ENCODE measurements at places on chromosomes 11 and 22.

- no peak for DNase-seq
Measured at GRCh38 chr11:83713708-83714107, 427.5 kb upstream of the CCDC90B start.

GRCh38 chr11:73013021-73013420, 129.1 kb downstream of the FCHSD2 start:
- DNase-seq = no peak

GRCh38 chr22:19070397-19071169, 51.6 kb downstream of the DGCR2 start:
- DNase-seq = no peak

DNA sequence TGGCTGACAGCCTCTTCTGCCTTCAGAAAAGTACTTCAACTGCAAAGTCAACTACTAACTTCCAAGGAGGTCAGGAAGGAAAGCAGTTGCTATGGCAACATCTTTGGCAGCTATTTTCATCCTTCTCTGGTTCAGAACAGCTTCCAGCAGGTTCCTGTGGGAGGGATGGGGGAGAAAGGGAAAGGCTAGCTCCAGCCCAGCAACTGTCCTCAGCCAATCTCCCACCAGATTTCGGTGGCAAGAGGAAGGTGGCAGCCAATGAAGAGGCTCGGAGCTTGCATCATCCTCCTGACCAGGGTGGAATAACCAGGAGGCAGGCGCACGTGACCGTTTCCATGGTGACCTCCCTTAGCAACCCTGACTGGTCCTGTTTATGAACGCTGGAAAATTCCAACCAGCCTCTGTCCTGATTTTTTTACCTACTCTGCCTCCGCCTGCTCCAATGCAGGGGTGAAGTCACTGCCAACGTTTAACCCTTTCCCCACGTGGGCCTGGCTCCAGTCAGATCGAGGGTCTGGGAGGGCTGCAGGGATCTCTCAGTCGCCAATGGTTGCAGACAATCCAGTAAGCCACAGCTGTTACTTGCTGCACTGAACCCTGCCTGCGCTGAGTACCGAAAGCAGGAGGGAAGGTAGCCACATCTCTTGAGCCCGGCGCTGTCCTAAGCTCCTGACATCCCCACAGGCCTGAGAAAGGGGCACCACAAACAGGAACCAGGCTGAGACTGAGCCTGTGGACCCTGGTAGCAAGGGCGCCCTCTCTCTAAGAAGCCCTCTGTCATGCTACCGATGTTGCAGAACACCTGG, 11.2 kb upstream of the MALAT1 start:
- peak; percentile 100 for DNase-seq

- no peak for DNase-seq
Measured at GRCh38 chr11:39249566-39250365, 2209.7 kb downstream of the LRRC4C start.

DNA sequence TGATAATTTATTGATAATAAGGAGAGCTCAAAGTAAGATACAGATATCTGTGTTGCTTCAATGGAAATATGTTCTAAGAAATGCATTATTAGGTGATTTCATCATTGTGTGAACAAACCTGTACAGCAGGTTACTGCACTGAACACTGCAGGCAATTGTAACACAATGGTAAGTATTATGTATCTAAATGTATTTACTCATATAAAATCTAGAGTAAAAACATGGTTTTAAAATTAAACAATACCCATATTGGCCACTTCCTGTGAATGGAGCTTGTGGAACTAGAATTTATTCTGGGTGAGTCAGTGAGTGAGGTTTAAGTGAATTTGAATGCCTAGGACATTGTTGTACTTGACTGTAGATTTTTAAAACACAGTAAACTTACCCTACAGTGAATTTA, 722.9 kb upstream of the RAG2 start:
- DNase-seq = no peak

DNA sequence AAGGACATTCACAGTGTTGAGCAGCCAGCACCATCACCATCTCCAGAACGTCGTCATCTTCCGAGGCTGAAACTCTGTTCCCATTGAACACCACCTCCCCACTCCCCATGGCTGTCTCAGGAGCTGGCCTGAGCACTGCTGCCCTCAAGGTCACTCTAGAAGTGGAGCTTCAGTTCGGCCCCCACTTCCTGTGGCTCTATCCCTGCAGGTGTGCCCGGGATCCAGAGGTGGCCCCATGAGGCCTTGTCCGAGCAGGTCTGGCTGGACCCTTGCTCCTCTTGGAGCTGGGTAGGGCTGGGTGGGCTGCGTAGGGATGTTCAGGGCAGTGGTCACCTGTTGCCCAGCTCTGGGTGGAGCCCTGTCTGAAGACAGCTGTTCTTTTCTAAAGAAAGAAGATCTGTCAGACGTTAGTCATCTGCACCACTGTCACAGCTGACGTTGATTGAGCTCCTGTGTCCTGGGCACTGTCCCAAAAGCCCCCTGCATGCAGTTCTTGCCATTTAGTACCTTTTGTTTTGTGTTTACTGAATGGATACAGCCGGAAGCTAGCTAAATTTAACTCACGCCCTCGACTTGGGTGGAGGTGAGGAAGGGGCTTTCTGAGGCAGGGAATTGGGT, 75.5 kb upstream of the CLDN5 start:
- no peak for DNase-seq

GRCh38 chr11:40316171-40316570, 1143.3 kb downstream of the LRRC4C start:
- no peak for DNase-seq

DNA sequence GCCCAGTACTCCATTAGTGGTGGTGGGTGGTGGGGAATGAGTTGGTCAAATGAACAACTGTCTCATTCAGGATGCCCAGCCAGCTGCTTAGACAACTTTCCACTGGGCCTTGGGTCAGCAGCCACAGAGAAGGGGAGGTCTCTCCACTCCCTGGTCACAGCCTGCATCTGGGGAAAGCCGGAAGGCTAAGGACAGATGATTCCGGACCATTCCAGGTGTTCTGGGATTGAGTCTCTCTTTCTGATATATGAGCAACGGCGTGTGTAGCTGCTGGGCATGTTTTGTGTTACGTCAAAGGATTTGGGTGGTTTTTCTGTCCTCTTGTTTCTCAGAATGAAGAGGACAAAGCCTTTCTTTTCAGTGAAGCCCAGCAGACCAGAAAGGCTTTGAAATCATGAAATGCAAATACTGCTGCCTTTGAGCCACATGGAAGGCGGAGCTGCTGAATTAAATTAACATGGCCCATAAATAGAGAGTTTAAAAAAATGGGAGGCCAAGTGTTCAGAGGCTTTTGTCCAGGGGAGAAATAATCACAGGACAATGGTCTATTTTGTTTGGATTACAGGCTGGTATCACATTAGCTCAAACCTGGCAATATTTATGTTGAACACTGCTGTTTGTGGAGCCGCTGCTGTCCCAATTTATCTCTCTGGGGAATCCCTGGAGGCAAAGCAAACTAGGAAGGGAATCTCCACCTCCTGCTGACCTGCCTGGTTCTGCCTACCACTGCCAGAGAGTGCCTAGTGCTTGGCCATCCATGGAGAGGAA, 234.4 kb upstream of the E2F8 start:
- peak; percentile 15 for DNase-seq

GRCh38 chr22:46537225-46537945, at the start of gene CELSR1:
TSS of gene CELSR1 (minus strand) at chr22:46537620. CDS start at chr22:46537170, 450 bp downstream.
- no peak for DNase-seq

- DNase-seq = no peak
Measured at GRCh38 chr11:34745195-34745594, 124.3 kb downstream of the EHF start.

DNA sequence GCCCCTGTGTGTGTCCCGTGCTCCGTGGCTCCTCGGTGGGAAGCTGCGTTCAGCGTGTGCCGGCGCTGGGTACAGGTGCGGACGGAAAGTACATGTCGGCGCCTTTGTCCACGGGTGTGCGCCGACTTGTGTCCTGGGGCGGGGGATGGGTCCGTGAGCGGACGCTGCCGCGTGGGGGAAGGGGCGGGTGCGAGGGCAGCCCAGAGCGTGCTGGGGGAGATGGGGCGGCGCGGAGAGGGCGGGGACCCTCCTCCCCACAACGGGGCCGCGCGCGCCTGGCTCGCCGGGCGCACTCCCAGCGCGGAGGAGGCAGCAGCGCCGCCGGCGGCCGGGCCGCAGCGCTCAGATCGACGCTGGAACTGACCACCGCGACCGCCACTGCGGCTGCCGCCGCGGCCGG, 33.6 kb upstream of the RELT start:
- DNase-seq = no peak

- no peak for DNase-seq
Measured at GRCh38 chr11:27171376-27171958, 130.9 kb downstream of the BBOX1 start.

GRCh38 chr11:114832532-114833125, 154.3 kb downstream of the NXPE2 start:
- peak; percentile 68 for DNase-seq

DNA sequence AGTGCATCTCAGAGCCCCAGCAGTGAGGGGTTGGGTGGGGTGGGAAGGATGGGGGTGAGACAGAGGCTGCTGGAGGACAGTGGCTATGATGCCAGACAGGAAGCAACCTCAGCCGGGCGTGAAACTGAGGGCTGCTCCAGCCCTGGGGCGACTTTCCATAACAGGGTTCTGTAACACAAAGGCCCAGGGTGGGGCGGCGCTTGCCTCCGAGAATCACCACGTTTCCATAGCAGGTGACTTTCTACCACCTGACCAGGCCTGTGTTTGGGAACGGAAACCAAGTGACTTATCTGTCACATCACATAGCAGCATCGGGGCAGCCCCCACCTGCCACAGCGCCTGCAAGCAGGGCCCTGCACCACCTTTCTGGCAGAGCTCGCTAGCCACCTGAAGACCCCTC, 85.8 kb downstream of the TRMU start:
- no peak for DNase-seq

DNA sequence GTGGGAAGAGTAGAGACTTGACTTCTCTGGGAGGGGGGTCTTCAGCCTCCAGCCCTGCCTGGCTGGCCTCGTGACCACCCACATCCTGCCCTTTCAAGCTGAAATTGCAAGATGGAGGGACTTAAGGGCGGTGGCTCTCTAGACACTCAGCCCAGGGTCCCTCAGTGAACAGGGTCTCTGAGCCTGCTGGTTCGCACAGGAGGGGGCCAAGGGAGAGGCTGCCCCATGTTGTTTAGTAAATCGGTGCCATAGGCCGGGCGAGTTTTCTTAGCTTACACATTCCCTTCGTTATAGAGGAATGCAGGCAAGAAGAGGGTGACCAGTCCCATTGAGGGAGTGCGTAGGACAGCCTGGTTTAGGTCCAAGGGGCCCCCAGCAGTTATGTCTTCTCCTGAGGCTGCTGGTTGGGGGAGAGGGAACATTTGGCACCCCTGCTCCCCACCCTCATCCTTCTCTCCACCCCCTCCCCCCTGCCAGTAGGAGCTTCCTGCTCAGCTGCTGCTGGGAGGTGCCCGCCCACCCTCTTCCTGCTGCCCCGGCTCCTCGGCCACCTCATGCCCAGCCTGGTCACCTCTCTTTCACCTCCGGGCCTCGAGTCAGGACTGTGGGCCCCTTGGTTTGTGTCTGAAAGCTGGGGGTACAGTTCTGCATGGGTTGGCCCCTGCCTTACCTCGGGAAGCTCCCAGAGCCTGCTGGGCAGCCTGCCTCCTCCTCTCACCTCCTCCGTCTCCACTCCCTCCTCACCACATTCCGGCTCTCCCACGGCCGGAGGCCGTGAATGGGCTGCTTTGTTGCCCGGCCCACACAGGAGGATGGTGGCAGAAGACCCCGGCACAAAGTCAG, 3.9 kb downstream of the FRMD8 start:
- no peak for DNase-seq

GRCh38 chr11:117375960-117376359, 48.3 kb downstream of the CEP164 start:
- no peak for DNase-seq

GRCh38 chr22:36425977-36426523, 38.3 kb upstream of the MYH9 start:
- no peak for DNase-seq

DNA sequence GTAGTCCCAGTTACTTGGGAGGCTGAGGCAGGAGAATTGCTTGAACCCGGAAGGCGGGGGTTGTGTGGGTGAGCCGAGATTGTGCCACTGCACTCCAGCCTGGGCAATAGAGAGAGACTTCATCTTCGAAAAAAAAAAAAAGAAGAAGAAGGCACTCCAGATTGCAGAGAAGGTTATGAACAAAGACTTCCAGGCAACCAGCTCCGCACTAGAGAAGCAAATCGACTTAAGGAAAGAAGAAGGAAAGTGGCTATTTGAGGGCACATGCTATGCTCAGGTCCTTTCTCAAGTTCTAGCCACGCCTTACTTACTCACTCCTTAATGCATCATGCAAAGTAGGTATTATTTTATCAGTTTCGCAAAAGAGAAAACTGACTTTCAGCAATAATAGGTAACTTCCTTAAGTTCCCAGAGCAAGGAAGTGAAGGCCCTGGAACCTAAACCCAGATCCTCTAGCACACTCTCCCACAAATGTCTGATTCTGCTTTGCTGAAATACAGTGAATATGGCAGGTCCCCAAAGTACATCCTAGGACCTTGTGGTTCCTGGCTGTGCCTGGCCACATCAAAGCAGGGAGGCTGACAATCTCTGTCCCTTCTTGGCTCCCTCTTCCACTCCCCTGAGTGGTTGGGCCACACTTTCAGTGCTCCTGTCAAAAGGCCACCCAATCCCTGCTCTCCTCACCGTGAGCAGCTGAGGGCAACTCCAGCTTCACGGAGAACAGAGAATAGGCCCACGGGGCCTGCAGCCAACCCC, 14.2 kb downstream of the CD3E start:
- no peak for DNase-seq

DNA sequence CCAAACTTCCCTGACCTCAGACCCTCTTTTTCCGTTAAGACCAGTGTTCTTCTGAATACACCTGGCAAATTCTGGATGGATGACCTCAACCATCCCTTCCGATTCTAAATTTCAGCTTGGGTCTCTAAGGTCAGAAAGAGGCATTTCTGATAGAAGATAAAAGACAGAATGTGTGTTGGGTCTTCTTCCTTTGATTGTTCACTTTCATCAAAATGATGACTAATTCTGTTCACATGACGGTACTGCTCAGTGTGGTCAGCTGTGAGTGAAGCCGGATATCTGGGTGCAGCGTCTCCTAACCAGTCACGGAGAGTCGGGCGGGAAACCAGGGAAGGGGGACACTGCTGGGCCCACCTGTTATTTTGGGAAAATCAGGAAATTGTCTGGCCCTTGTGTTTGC, 151.6 kb upstream of the NAV2 start:
- DNase-seq = no peak

DNA sequence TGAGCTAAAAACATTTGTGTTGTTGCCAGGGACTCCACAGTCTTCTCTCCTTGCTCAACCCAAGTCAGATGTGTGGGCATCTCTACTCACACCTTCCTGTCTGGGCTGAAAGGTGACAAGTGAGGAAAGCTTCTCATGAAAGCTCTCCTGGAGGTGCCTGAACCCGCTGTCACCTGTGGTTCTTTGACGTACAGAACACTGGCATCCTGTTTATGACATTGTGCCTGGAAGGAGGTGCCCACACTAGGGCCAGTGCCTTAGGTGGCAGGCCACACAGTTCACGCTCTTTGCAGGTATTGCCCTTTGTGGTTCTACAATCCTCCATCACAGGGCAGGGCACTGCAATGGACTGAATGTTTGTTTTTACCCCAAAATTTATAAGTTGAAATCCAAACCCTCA, 108.5 kb downstream of the CD44 start:
- no peak for DNase-seq

DNA sequence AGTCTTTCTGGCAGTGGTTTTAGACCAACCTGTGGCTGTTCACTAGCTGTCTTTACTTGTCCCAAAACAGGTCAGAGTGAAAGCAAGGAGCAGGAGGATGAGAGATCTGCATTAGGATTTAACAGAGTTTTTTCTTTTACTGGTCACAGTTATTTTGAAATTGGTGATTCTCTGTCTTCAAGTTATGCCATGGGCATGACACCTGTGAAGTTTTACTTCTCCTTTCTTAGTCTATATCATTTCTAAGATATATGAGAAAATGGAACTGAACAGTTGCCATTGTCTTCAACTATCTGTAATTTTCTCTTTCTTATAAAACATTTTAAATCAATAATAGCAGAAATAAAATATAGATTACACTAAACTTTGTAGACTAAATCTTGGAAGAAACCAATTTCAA, 60.6 kb downstream of the TRPC6 start:
- no peak for DNase-seq
